NCI-H2171 treated with DMSO at 0.1 percent for 48 hours (cell line): ENCODE measurements at places on chromosomes 11 and 22.

DNA sequence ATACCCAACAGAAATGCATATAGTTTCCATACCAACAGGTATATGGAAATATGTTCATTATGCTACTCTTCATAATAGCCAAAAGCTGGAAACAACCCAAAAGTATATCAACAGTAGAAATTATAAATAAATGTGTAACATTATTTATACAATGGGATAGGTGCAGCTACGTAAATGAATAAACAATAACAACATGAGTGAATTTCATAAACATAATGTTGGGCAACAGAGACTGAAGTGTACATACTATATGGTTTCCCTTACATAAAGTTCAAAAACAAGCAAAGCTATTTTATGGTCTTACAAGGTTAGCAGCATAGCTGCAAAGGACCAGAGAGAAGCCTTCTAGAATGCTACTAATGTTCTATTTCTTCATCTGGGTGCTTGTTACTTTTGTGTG lies 305.0 kb downstream of the INSC start:
- DNase-seq, result no peak

- peak; percentile 89 for DNase-seq
Measured at GRCh38 chr11:95652002-95652472, 137.5 kb downstream of the FAM76B start.

GRCh38 chr11:128692753-128693415 lies 988 bp upstream of the FLI1 start:
- DNase-seq, result no peak

DNA sequence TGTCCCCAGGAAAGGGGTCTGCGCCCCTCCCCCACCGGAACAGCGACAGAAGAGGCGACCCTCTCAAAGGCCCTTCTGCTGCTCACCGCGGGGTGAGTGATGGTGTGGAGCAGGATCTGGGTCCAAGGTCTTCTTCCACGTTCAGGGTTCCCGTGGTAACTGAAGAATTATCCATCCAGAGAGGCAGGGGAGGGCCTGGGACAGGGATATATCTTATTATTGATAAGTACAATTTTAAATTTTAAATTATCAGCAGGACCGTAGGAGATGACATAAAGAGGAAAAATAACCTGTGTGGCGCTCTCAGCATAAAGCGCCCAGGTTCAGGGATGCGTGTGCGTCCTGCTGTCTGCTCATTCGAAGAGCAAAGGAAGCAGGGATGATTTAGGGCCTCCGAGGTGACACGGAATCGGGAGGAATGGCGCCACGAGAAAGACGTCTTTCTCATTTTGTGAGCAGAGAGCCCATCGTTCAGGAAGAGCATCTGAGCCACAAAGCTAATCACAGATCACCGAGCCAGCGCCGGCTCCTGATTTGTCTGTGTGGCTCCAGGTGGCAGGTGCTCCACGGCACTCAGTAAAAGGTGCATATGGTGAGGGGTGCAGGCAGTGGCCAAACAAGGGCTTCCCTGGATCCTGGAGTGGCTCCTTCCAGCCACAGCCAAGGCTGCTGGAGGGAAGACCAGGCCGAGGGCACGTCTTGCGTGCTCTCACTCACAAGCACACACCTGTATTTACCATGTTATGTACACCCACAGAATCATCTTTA lies 19.3 kb downstream of the KRTAP5-5 start:
- DNase-seq, result peak; percentile 1

DNA sequence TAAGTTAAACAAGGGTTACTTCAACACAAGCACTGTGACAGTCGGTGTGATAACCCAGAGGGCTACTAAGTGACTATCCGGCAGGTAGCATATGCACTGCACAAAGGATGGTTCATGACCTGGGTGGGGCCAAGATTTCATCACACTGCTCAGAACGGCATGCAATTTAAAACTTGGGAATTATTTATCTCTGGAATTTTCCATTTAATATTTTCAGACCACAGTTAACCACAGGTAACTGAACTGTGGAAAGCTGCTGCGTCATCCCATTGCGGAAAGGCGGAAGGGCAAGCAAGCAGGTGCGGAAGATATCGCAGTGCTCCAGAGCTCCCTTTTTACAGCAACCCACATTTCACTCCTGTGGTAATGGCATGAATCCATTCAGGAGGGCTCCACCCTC lies 540.8 kb downstream of the INSC start:
- DNase-seq, result no peak

- no peak for DNase-seq
Measured at GRCh38 chr22:49400941-49401598, 426.6 kb downstream of the BRD1 start.
